ENCODE measurements at places on chromosomes 2 and 18.

DNA sequence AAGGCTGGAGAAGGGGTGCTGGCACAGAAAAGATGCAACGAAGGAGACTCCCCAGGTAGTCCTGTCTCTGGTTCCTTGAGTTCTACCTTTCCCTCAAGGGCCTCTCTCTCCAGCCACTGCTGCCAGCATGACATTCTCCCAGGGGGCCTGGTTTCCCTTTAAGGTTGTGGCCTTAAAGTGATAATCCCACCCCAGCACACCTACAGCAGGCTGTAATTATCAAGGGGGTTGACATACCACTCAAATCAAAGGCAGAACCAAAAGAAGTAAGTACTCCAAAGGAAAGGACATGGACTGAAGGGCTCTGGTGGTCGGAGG, 127.4 kb upstream of the MSH6 start:
- no peak for DNase-seq

DNA sequence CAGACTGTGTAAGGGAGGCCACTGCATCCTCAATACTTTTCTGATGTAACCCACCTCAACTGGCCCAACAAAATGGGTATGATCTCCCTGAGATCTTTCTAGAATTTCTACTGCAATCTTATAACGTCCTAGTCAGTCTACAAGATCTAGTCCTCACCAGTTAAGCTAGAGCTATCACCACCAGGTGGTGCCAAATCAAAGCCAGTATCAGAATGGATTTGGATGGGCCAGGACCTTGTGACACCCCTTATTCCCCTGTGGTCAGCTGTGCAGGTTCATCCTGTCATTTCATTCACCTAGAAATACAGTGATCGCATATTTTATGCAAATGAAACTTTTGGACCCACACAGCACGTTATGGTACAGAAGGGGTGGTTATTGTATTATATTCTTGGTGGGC, 90.3 kb downstream of the OLA1 start:
- peak; percentile 7 for DNase-seq

GRCh38 chr18:36708366-36708765, 120.4 kb downstream of the TPGS2 start:
- no peak for DNase-seq

GRCh38 chr2:124264551-124265091, 239.5 kb downstream of the CNTNAP5 start:
- DNase-seq: no peak

- DNase-seq: no peak
Observed at GRCh38 chr18:69267895-69268294, 132.8 kb upstream of the DOK6 start.

DNA sequence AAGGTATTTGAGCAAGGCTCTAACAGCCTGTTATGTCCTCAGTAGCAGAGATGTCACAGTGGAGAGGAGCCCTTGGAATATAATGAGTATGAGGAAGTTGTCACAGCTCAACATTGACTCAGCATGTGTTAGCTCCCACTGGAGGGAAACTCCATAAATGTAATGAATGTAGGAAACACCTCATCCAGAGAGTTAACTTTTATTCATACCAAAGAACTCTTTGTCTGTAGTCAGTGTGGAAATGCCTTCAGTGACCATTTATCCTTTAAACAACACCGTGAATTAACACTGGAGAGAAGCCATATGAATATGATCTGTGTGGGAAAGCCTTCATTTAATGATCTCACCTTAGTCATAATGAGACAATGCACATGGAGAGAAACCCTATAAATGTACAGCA, 59.7 kb downstream of the CYP1B1 start:
- no peak for DNase-seq

DNA sequence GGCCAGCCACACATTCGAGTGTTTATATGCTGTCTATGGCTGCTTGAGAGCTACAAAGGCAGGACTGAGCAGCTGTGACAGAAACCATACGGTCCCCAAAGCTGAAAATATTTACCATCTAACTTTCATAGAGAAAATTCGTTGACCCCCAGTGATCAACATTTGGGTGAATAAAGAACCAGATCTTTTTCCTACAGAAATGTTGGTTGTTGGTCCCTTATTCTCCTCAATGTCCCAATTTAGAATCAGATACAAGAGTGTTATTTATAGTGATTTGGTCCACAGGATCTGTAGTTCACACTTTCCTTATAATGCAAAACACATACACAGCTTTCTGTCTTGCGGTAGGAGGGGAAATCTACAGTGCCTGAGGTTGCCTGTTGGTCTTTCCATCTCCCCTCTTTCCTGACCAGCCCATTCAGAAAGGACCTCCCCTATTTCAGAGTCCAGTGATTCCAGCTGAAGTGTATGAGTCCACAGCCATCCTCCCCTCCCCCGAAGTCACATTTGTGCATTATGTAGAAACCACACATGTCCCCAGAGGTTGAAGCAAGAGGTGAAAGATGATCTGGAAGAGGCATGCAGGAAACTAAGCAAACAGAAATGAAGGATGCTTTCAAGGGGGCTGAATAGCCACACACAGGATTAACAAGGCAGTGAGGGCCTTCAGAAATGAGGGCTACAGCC, 61.9 kb downstream of the SPRED2 start:
- DNase-seq: no peak

DNA sequence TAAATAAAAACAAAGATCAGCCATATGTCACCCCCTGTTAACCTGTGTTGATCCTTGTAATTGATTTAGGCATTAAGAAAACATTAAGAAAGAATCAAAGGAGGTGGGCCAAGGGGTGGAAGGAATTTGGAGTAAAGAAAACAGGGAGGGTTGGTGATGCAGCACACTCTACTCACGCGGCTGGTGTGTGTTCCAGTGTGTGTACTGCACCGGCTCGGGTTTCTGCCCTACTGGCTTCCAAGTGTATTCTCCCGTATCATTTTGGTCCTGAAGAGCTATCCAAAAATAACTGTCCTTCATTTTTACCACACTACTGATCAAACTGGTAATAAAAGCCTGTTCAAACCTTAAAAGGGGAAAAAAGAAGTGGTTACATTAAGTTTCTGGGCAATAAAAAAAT, 56.9 kb downstream of the PLA2R1 start:
- no peak for DNase-seq

DNA sequence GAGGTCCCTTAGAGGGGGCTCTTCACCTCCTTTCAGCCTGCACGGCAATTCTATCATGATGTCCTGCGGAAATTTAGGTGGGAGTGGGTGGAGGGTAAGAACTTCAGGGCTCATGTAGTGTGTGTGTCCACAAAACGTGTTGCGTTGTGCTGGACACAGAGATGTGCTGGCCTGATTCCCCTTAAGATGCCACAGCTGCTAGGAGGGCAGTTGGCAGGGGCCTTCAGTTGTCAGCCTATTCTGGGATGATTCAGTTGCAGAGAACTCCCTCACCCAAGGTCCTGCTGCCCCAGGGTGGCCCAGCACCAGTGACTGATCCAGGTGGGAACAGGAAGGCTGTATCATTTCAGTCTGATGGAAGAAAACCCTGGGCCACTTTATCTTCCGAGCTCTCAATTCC, 1.0 kb upstream of the HJURP start:
- no peak for DNase-seq

DNA sequence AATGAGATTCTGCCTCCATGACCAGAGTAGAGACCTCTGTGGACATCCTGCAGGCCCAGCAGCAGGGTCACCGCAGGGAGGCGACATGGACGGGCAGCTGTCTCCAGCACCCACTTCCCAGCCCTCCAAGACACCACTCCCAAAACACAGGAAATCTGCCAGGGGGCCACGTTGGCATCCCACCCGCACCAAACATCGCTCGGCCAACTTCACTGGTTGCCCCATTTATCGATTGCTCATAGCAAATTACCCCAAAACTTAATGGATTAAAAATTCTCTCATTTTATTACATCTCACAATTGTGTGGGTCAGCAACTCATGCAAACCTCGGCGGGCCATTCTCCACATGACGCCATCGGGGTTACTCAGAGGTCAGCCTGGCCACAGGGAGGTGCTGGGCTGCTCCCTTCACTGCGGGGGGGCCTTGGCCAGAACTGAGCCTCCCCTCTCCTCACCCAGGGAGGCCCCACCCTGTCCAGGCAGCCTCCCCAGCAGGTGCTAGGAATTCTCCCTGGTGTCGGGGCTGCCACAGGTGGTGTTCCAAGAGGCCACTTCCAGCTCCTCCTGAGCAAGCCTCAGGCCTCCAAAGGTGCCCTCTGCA, 420.7 kb upstream of the MYT1L start:
- no peak for DNase-seq

- no peak for DNase-seq
Observed at GRCh38 chr2:30219886-30220875, 11.2 kb upstream of the LBH start.

- DNase-seq: no peak
Observed at GRCh38 chr2:180359522-180360282, 352.6 kb upstream of the CWC22 start.

GRCh38 chr2:174600349-174600748, 2.7 kb upstream of the WIPF1 start:
- DNase-seq: no peak
